ENCODE measurements at places on chromosomes 3 and 15.
A peak's percentile ranks its signal among the peaks of the same experiment; 100 is the strongest.

- no peak for DNase-seq
Observed at GRCh38 chr3:14253707-14254382, 75.2 kb downstream of the LSM3 start.

- no peak for DNase-seq
Observed at GRCh38 chr3:189235214-189235613, 63.4 kb downstream of the TPRG1 start.

- no peak for DNase-seq
Observed at GRCh38 chr15:36666228-36666905, 86.9 kb downstream of the CDIN1 start.

GRCh38 chr3:59865351-59865750 is 815.5 kb upstream of the CFAP20DC start:
- DNase-seq = no peak

GRCh38 chr15:74133694-74134386 is 3.5 kb downstream of the ISLR2 start:
- no peak for DNase-seq

DNA sequence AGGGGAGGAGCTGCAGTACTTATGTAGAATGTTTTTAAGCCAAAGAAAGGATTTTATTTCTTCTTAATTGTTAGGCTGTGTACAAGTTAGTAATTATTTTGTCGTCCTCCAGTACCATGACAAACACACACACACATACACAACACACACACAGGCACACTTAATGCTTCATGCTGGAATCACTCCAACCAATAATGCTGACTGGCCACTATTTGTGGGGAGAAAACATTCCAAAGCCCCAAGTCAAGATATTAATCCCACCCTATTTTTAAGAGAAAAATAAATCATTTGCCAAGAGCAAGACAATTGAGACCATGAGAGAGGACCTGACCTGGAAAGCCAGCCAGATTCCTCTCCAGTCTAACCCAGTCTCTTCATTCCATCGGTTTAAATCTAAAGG is 51.8 kb upstream of the TMCO5A start:
- no peak for DNase-seq

GRCh38 chr15:26234976-26235767 is 372.0 kb upstream of the ATP10A start:
- no peak for DNase-seq

DNA sequence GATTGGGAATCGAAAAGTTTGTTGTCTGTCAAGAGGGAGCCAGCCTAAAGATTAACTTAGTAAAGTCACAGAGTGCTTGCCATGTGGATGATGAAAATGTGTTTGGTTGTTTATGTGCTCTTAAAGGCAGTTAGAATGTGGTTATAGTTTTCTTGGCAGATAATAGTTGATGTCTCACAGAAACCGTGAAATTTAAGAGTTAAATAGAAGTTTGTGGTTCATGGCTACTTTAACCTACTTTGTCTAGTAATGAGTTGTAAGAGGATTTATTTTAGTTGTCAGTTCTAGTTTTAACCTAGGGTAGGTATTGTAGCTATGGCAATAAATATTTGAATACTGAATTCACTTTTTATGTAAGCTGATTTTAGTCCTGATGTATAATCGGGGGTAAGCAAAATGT is 36.4 kb upstream of the EIF3J start:
- no peak for DNase-seq

DNA sequence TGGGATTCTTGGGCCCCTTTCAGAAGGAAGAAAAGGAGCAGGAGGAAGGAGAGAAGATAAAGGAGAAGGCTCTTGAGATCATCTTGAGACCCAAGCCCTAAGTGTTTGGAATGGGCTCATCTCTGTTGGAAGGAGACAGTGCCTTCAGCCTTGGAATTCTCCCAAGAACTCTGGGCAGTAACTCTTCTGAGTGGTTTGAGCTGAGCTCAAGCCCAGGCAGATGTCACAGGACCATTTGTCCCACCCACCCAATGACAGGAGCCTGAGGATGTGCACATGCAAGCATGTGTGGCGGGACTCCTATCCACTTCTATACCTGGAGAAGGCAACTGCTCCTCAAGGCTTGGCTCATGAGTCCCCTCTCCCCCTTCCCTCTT is 14.6 kb upstream of the TMEM40 start:
- DNase-seq = no peak

GRCh38 chr3:101495552-101495951 is 17.5 kb downstream of the SENP7 start:
- DNase-seq = no peak

GRCh38 chr3:101617478-101617877 is 43.5 kb downstream of the PCNP start:
- DNase-seq = no peak

DNA sequence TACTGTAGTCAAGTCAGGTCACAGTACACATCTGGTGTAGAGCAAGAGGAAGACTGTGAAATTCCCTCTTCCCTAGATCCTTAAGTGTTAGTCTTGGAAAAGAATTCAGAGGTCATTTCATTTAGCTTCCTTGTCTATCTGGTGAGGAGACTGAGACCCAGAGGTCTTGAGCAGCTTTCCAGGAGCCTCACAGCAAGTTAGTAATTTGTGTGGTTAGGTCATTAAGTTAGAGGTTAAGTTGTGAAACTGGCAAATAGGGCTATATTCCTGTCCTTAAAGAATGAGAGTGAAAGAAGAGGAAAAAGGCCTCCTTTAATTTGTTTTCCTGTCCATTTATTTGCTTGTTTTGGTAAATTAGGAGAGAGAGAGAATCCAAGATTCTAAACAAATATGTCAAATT is 9.0 kb downstream of the PODXL2 start:
- DNase-seq = no peak

DNA sequence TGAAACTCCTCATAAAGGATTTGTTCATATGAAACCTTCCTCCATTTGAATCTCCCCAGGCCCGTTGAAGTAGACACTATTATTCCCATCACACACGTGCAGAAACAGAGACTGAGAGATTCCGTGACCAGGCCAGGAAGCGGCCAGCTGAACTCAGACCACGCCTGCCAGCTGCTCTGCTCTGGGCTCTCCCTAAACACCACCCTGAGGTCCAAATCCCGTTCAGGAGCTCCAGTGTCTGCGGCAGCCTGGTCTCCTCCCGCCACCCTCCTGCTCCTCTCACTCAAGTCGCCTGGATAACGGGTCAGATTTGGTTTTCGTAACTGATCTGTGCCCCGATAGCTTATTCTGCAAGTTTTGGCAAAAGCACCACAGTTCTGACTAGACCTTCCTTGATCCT is 53.6 kb upstream of the SNRPA1 start:
- no peak for DNase-seq

DNA sequence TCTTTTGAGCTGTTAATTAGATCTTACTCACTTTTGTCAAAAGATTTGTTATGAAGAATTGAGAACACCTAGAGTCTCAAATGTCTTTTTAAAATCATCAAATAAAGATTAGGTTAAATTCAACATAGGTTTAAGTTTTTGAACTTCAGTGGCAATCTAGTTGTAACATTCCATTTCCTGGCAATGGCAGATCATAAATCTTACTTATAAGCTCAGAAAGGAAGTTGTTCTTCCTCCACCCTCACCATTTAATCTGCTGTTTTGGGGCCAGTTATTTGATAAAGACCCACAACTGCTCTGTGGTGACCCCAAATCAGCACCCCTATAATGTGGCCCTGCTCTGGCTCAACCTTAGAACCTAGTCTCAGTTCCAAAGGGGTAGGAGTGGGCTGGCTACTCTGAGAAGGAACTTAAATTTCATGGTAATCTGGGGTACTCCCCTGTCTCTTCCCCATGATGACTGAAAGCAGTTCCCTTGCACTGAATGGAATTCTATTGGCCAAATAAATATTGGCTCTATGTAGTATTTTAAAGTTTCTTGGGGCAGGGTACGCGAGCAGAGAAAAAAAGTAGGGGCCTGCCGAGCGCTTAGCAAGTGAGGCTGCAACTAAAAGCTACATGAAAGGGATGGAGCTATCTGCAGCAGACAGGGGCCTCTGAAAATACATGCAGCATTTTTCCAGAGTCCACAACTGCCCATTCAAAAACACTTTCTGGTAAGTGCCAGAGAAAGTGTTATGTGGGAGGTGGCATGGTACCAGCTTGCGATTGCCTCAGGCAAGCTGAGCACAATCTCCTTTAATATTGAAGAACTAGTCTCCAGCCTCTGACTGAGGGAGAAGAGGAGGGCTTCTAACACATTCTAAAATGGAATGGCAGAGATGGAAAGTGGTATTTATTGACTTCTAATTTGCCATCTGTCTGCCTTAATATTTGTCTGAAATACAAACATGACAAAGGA is 103.6 kb upstream of the RASGRP1 start:
- DNase-seq = no peak

GRCh38 chr3:45832699-45833098 is 9.2 kb downstream of the LZTFL1 start:
- DNase-seq = no peak

DNA sequence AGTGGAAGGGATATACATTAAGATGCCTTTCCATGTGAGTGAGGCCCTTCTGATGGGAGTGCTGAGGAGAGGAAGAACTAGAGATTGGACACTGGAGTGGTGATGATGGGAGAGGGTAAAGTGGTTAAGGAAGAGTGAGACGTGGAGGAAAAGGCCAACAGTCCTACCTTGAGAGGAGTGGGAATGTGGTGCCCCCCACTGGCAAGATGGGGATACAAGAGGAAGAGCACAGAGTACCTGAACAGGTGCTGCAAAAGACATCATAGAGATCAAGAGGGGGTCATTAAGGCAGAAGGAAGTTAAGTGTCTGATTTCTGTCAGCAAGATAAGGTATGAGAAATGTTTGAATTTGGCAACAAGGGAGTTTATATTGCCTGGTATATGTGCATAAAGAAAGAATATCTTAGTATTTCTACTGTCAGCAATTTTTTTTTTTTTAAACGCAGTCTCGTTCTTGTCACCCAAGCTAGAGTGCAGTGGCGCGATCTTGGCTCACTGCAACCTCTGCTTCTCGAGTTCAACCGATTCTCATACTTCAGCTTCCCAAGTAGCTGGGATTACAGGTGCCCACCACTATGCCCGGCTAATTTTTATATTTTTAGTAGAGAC is 34.0 kb downstream of the ARIH2 start:
- DNase-seq = peak; percentile 41

GRCh38 chr15:59180945-59181600 is 25.6 kb upstream of the LDHAL6B start:
- DNase-seq = no peak

DNA sequence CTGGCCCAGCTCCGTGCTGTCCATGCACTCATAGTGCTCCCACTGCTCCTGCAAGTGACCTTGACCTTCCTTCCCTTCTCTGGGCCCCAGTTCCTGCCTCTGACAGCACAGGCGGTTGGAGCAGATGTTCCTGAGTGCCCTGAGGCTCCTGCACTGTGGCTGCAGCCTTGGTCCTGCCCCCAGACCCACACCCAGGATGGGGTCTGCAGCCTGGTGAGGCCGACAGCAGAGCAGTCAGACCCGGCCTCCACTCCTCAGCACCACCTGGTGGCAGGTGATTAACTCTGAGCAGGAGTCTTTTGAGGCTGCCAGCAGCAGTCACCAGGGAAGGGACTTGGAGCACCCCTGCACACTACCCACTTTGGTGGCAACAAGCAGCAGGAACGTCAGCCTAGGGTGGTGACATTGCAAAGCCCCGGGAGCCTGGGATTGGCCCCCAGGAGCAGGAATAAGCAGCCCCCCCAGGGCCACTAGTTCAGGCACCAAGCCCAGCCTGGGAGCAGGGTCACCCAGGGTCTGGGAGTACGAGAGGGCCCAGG is 64.6 kb downstream of the CYP11A1 start:
- DNase-seq = no peak

DNA sequence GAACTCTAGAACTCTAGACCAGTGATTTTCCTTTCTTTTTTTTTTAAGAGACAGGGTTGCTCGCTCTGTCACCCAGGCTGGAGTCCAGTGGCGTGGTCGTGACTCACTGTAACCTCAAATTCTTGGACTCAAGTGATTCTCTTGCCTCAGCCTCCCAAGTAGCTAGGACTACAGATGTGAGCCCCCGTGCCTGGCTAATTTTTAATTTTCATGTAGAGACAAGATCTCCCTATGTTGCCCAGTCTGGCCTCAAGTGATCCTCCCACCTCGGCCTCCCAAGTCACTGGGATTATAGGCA is 359.6 kb downstream of the SHQ1 start:
- no peak for DNase-seq

DNA sequence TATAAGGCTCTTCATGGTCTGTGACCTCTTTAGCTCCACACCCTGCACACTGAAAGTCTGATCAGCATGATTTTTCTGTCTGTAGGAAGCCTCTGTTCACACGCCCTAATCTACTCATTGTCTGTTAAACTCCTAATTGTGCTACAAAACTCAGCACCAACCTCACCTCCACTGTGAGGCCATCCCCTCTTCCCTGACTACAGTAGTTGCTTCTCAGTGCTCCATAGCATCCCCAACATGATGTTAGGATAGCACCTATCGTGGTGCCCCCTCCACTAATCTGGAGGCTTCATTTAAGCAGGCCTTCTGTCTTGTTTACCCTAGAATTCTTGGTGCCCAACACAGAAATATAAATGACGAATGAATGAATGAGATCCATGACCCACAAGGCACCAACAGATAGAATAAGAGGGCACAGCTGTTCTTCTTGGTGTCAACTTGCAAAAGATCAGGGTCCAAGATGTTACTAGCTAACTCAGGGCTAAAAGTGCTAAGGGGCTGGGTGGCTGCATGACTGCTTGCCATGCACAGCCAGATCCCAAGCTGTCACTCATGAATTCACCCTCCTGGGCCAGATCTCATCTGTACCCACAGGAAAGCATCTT is 55.2 kb upstream of the HEG1 start:
- DNase-seq = no peak

GRCh38 chr15:91320101-91320500 is 220.0 kb downstream of the SV2B start:
- DNase-seq = no peak

GRCh38 chr3:11373654-11374053 is 101.5 kb downstream of the ATG7 start:
- DNase-seq = no peak

DNA sequence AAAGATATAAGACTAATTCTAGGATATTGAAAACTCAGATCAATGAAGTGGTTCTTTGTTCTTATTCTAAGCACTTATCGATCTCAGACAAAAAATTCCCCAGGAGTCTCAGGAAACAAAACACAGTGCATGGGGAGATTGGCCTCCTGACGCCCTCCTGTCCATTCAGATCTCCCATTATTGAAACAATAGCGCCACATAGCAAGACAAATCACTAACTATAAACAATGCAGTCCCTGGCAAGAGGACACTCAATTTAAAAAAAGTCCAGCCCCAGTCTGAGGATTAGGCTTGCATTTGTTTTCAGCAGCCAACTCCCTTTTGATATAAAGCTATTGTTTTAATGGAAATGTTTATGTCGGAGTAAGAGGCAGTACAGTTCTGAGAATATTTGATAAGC is 528.2 kb downstream of the GABRG3 start:
- DNase-seq = no peak

DNA sequence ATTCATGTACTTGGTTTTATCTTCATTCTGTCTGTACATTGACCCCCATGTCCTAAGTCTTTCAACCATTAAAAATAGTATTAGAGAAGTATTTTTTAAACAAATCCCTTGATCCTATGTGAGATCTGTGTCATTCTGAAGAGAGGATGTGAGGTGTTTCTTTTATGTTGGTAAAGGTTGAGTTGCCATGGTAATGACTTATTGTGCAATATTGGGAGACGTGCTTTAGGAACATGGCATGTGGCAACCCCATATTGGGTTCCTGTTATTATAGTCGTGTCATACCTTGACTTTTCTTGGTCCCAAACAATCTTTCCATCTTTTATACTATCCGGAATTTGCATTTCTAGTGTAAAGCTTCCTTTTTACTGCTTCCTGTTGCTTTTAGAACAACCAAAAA is 203.1 kb downstream of the KCNAB1 start:
- DNase-seq = no peak

- DNase-seq = no peak
Observed at GRCh38 chr15:45594319-45594718, 7.1 kb downstream of the BLOC1S6 start.
